ENCODE measurements at places on chromosomes 4 and X. TPM values are rescaled to one million over a fixed set of nuclear protein-coding genes. Genes with fewer than 3 reads are reported as not detected.

NDUFB11 gene
- polyA plus RNA-seq: 215 TPM

H2BW2 gene
- polyA plus RNA-seq: not detected

CLDN22 gene
- 0.39 TPM for polyA plus RNA-seq

INTU gene
- 2.6 TPM for polyA plus RNA-seq

PPEF2 gene
- not detected for polyA plus RNA-seq

SH3BGRL gene
- polyA plus RNA-seq: 114 TPM

CC2D2A gene
- polyA plus RNA-seq: 51.2 TPM

GPR34 gene
- 2.2 TPM for polyA plus RNA-seq

PABPC1L2A gene
- polyA plus RNA-seq: not detected

TRMT10A gene
- polyA plus RNA-seq: 5.7 TPM

ARHGAP6 gene
- polyA plus RNA-seq: 6.0 TPM
